ENCODE measurements at places on chromosomes 1 and 21. TPM values are rescaled to one million over a fixed set of nuclear protein-coding genes. Genes with fewer than 3 reads are reported as not detected.

The GNG4 gene
- total RNA-seq: 0.05 TPM

The HSD11B1 gene
- total RNA-seq: 5.6 TPM

The NIPAL3 gene
- 26.2 TPM for total RNA-seq

The PPIAL4G gene
- total RNA-seq: not detected

The NBPF9 gene
- 5.9 TPM for total RNA-seq

The CAMSAP2 gene
- total RNA-seq: 40.9 TPM

The FCGR1A gene
- total RNA-seq: 4.1 TPM

The KCTD3 gene
- 16.4 TPM for total RNA-seq

The CACNA1S gene
- total RNA-seq: not detected

The MRPL55 gene
- total RNA-seq: 48.9 TPM

The AUNIP gene
- 0.53 TPM for total RNA-seq

The SLC37A1 gene
- 3.7 TPM for total RNA-seq

The TRIM46 gene
- 0.21 TPM for total RNA-seq

The PLEKHA6 gene
- 14.1 TPM for total RNA-seq

The PDC gene
- total RNA-seq: not detected

The NEXN gene
- total RNA-seq: 218 TPM

The KCND3 gene
- 25.4 TPM for total RNA-seq

The HTR6 gene
- not detected for total RNA-seq

The RUSC1 gene
- total RNA-seq: 18.7 TPM

The FAM43B gene
- 1.6 TPM for total RNA-seq

The ADAMTS4 gene
- total RNA-seq: 16.5 TPM

The RIMS3 gene
- 2.9 TPM for total RNA-seq

The LENEP gene
- not detected for total RNA-seq

The ADGRB2 gene
- total RNA-seq: 14.0 TPM

The LPAR3 gene
- 29.9 TPM for total RNA-seq

The ASCL5 gene
- not detected for total RNA-seq

The OR2G6 gene
- not detected for total RNA-seq

The OR2L3 gene
- total RNA-seq: not detected
